Naive thymus-derived CD8-positive, alpha-beta T cell (primary cell): ENCODE measurements at places on chromosomes 1 and 21. TPM values are rescaled to one million over a fixed set of nuclear protein-coding genes. Genes with fewer than 3 reads are reported as not detected.

- H3K4me3 ChIP-seq = peak overlapping the region; percentile 96
- H3K36me3 ChIP-seq = no peaks in the 10 kb centered on the region
- H3K27ac ChIP-seq = peak overlapping the region; percentile 38
- DNase-seq = no peak
- no peaks in the 10 kb centered on the region for H3K27me3 ChIP-seq
These were observed 1.4 kb downstream of the B3GALNT2 start for GRCh38 chr1:235502601-235503402.

DNA sequence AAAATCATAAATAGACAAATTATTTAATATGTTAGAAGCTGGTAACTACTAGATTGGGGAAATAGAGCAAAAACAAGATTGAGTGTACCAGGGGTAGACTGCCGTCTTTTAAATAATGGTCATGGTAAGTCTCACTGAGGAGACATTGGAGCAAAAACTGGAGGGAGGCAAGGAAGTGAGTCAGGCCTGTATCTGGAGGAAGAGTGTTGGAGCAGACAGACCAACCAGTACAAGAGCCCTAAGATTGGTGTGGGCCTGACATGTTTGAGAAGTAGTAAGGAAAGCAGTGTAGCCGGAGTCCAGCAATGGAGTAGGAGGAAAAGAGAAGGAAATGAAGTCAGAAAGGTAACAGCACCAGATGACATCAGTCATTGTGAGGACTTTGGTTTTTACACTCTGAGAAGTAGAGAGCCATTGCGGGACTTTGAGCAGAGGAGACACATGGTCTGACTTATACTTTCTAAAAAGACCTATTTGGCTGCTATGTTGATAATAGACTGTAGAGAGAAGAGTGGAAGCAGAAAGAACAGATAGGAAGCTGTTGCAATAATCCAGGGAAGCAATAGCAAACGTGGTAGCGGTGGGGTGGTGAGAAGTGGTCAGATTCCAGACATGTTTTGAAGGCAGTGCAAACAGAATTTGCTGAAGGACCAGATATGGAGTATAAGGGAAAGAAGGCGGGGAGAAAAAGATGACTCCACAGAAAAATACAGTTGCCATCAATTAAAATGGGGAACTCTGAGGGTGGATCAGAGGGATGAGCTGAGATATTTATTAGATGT lies 44.7 kb upstream of the GJA5 start:
- no peak overlapping the region for H3K4me3 ChIP-seq
- peaks cover 3% of the 10 kb centered on the region for H3K27me3 ChIP-seq
- DNase-seq = no peak
- H3K4me1 ChIP-seq = no peaks in the 10 kb centered on the region

DNA sequence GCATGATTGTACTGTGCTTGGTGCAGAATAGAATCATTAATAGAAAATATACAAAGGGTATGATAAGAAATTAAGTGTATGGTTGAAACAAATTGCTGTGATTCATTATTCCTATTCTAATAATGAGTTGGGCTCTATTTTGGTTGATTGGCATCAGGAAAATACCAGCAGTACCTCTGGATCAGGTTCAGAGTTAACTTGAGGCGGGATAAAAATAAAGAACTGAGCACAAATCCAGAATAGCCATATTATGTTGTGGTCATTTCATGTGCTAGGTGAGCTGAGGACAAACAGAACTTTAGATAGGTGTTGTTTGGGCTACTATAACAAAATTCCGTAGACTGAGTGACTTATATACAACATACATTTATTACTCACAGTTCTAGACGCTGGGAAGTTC lies 60.7 kb upstream of the GCLM start:
- no peak overlapping the region for H3K27ac ChIP-seq
- no peaks in the 10 kb centered on the region for H3K4me1 ChIP-seq
- no peak overlapping the region for H3K4me3 ChIP-seq
- no peaks in the 10 kb centered on the region for H3K36me3 ChIP-seq
- no peak for DNase-seq

ADORA1 gene
- total RNA-seq = not detected

- no peak for DNase-seq
- no peak overlapping the region for H3K27ac ChIP-seq
- H3K4me1 ChIP-seq = no peaks in the 10 kb centered on the region
- H3K4me3 ChIP-seq = no peak overlapping the region
- H3K27me3 ChIP-seq = no peaks in the 10 kb centered on the region
These were observed 1.9 kb downstream of the ETV3L start for GRCh38 chr1:157097692-157098091.
